ENCODE measurements at places on chromosomes 11 and 22. TPM values are rescaled to one million over a fixed set of nuclear protein-coding genes. Genes with fewer than 3 reads are reported as not detected.

DNA sequence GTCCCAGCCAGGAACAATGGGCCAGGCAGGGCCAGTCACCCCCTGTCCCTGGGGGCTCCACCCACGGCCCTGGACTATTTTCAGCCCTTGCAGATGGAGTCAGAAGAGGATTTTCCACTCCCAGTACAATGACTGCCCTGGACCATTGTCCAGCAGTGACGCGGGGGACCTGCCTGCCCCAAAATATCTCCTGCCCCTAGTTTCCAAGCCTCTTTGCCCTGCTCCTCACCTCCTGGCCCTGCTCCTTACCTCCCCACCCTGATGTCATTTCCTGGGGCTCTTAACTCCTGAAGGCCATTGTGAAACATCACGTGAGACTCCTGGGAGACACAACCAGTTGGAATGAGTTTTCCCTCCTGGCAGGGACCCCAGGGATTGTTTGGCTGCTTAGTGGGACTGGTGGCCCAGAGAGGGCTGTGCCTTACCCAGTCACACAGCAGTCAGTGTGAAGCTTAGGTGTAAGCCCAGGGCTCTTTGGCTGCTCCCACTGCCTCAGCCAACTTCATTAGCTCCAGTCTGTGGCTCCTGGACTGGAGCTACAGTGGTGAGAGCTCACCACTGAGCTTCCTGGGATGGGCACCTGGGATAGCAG, 22.2 kb downstream of the P2RY2 start:
- peak; percentile 48 for DNase-seq
- H3K36me3 ChIP-seq, result no peaks in the 10 kb centered on the region
- H3K4me1 ChIP-seq, result no peaks in the 10 kb centered on the region
- no peaks in the 10 kb centered on the region for H3K27me3 ChIP-seq
- H3K4me3 ChIP-seq, result no peak overlapping the region
- no peak overlapping the region for H3K27ac ChIP-seq

GRCh38 chr11:108601150-108601549, 7.6 kb upstream of the EXPH5 start:
- no peak overlapping the region for H3K4me3 ChIP-seq
- H3K27me3 ChIP-seq, result no peaks in the 10 kb centered on the region
- H3K27ac ChIP-seq, result no peak overlapping the region
- no peak for DNase-seq
- no peaks in the 10 kb centered on the region for H3K4me1 ChIP-seq

GRCh38 chr22:33302549-33302948, 244.4 kb upstream of the SYN3 start:
- H3K27ac ChIP-seq, result no peak overlapping the region
- no peak overlapping the region for H3K4me3 ChIP-seq
- H3K27me3 ChIP-seq, result no peaks in the 10 kb centered on the region
- peaks cover 15% of the 10 kb centered on the region for H3K4me1 ChIP-seq
- H3K36me3 ChIP-seq, result no peaks in the 10 kb centered on the region
- DNase-seq, result no peak

DNA sequence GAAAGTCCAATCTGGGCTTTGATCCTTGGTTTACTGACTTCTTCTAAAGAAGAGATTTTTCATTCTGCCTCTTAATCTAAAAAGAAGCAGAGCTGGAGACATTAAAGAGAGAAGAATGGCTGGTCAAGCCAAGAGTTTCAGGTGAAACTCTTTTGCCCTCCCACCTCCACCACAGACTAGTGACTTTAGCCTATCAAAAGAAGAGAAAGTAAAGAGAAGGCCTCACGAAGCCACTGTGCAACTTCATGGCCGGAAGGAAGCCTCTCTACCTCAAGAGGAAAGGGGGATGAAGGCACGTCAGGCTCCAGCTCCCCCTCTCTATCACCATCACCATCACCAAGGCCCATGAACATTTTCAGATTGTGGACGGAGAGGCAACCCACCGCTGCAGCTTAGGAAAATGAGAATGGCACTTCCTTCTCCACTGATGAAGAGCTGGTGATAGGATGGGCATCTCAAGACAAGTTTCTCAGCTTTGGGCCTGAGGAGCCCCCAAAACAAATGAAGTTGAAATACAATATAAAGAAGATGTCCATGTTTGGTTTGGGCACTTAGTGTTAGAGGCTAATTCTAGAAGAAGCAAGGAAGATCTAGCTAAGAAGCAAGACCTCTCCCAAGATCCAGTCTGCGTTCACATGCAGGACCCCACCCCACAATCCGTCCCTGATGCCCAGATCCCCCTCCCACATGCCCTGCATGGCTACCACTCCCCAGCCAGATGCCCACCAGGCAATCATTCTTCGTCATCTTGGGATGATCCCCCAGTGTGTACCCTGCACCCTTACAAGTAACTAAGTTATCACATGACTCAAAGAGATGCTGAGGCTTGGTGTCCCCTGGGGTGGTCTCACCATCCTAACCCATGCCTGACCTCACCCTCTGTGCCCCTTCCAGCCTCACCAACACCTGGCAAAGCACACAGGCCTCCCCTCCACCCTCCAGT, 52.6 kb downstream of the IGSF9B start:
- H3K4me1 ChIP-seq, result no peaks in the 10 kb centered on the region
- no peaks in the 10 kb centered on the region for H3K36me3 ChIP-seq
- DNase-seq, result no peak
- no peak overlapping the region for H3K27ac ChIP-seq
- no peak overlapping the region for H3K4me3 ChIP-seq
- H3K27me3 ChIP-seq, result no peaks in the 10 kb centered on the region

DNA sequence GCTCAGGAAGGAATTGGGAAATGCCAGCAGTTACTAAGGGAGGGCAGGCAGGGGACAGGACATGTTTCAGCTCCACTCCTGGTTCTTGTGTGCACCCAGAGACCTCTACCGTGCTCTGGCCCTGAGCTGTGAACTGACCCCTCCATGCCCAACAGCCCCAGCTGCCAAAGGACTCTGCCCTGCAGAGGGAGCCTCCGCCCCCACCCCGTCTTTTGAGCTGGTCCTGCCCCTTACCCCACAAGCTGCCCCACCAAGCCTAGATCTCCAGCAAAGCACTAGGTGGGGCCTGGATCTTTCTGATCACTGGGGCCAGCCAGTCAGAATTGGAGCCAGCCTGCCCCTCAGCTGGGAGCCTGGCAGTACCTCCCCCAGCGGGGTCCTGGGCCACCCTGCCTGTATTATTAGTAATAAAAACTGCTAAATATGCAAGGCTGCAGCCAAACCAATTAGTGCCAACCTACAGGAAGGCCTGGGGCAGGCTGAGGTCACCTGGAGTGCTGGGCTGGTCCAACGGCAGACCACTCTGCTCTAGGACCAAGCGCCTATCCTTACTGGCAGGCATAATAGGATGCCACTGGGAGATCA, 23.9 kb upstream of the DRICH1 start:
- no peaks in the 10 kb centered on the region for H3K36me3 ChIP-seq
- H3K4me1 ChIP-seq, result no peaks in the 10 kb centered on the region
- H3K4me3 ChIP-seq, result no peak overlapping the region
- DNase-seq, result no peak
- H3K27ac ChIP-seq, result no peak overlapping the region

- peaks cover 7% of the 10 kb centered on the region for H3K4me1 ChIP-seq
- no peak overlapping the region for H3K27ac ChIP-seq
- H3K27me3 ChIP-seq, result no peaks in the 10 kb centered on the region
- H3K36me3 ChIP-seq, result no peaks in the 10 kb centered on the region
- DNase-seq, result peak; percentile 40
- H3K4me3 ChIP-seq, result no peak overlapping the region
These were observed 8.5 kb downstream of the CCDC88B start for GRCh38 chr11:64348383-64349024.

- H3K4me1 ChIP-seq, result no peaks in the 10 kb centered on the region
- H3K4me3 ChIP-seq, result no peak overlapping the region
- peak overlapping the region; percentile 53 for H3K27ac ChIP-seq
These were observed 80.0 kb downstream of the MED15 start for GRCh38 chr22:20587206-20587958.

- H3K4me3 ChIP-seq, result no peak overlapping the region
- H3K27me3 ChIP-seq, result no peaks in the 10 kb centered on the region
- no peak overlapping the region for H3K27ac ChIP-seq
- no peaks in the 10 kb centered on the region for H3K4me1 ChIP-seq
These were observed 15.0 kb downstream of the NEAT1 start for GRCh38 chr11:65437436-65438227.

DNA sequence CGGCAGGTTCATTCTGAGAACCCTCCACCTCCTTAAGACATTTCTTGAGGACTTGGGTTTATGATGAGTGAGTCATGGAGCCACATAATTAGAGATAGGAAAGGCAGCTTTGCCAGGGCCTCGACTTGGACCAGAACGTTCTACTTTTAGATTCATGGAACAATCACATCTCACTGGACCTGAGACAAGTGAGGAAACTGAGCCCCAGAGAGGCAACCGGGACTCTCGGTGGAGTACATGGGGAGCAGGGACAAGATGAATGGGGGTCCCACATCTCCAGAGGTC, 59.5 kb downstream of the LINC01488 start:
- H3K4me3 ChIP-seq, result no peak overlapping the region
- no peak for DNase-seq
- peaks cover 2% of the 10 kb centered on the region for H3K4me1 ChIP-seq

DNA sequence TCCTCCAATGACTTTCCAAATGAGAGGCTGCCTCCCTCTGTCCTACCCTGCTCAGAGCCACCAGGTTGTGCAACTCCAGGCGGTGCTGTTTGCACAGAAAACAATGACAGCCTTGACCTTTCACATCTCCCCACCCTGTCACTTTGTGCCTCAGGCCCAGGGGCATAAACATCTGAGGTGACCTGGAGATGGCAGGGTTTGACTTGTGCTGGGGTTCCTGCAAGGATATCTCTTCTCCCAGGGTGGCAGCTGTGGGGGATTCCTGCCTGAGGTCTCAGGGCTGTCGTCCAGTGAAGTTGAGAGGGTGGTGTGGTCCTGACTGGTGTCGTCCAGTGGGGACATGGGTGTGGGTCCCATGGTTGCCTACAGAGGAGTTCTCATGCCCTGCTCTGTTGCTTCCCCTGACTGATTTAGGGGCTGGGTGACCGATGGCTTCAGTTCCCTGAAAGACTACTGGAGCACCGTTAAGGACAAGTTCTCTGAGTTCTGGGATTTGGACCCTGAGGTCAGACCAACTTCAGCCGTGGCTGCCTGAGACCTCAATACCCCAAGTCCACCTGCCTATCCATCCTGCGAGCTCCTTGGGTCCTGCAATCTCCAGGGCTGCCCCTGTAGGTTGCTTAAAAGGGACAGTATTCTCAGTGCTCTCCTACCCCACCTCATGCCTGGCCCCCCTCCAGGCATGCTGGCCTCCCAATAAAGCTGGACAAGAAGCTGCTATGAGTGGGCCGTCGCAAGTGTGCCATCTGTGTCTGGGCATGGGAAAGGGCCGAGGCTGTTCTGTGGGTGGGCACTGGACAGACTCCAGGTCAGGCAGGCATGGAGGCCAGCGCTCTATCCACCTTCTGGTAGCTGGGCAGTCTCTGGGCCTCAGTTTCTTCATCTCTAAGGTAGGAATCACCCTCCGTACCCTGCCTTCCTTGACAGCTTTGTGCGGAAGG, 2.9 kb downstream of the APOC3 start:
- no peak overlapping the region for H3K4me3 ChIP-seq
- no peak for DNase-seq
- no peak overlapping the region for H3K27ac ChIP-seq
- peaks cover 17% of the 10 kb centered on the region for H3K4me1 ChIP-seq

DNA sequence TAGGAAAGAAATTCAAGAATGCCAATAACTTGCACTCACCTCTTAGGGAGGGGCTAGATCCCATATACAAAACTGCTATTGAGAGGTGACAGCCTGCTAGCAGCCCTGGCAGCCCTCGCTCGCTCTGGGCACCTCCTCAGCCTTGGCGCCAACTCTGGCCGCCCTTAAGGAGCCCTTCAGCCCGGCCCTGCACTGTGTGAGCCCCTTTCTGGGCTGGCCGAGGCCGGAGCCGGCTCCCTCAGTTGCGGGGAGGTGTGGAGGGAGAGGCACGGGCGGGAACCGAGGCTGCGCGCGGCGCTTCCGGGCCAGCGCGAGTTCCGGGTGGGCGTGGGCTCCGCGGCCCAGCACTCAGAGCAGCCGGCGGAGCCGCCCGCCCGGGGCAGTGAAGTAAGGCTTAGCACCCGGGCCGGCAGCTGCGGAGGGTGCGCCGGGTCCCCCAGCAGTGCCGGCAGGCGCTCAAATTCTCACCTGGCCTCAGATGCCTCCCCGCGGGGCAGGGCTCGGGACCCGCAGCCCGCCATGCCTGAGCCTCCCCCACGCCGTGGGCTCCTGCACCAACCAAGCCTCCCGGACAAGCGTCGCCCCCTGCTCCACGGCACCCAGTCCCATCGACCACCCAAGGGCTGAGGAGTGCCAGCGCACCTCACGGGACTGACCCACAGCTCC, 329.9 kb downstream of the FAM181B start:
- no peaks in the 10 kb centered on the region for H3K36me3 ChIP-seq
- no peak overlapping the region for H3K4me3 ChIP-seq
- H3K27ac ChIP-seq, result no peak overlapping the region
- no peak for DNase-seq
- no peaks in the 10 kb centered on the region for H3K27me3 ChIP-seq

MTFP1 gene
- 67.9 TPM for total RNA-seq

DCDC1 gene
- 5.0 TPM for total RNA-seq

NTM gene
- 4.3 TPM for total RNA-seq

OR51I1 gene
- not detected for total RNA-seq

GRIA4 gene
- 3.7 TPM for total RNA-seq
